Activated naive CD8-positive, alpha-beta T cell treated with anti-CD3 and anti-CD28 coated beads, Interleukin-2, amount 50 U/mL, for 16 hours (primary cell): ENCODE measurements at places on chromosomes 12 and 14.

DNA sequence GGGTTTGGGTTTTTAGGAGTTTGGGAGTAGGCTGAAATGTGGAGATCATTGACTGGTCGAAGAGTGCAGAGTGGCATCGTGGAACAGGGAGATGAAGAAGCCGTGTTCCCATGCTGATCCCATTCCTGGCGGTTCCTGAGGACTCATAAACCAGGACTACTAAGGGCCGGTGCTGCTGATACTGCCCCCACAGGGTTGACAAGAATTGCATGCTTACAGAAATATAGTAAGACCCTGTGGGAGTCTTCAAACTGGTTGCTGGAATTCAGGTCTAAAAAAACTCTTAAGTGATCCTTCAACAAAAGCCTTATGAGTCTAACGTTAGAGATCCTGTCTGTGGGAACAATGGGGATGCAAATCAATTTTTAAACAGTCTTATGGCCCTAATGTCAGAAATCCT is 64.0 kb upstream of the ARHGAP5 start:
- DNase-seq = no peak

GRCh38 chr12:113332688-113333417 is 2.1 kb downstream of the SLC8B1 start:
- no peak for DNase-seq

GRCh38 chr14:82562881-82563280 is 1029.2 kb upstream of the SEL1L start:
- no peak for DNase-seq

GRCh38 chr12:96427269-96427729 is 27.1 kb upstream of the CDK17 start:
- DNase-seq = no peak

GRCh38 chr12:32864731-32865130 is 31.8 kb downstream of the PKP2 start:
- DNase-seq = no peak

- no peak for DNase-seq
Observed at GRCh38 chr12:27821259-27821973, 41.4 kb upstream of the MANSC4 start.

GRCh38 chr12:57604992-57605810 is 577 bp downstream of the DTX3 start:
- DNase-seq = no peak

DNA sequence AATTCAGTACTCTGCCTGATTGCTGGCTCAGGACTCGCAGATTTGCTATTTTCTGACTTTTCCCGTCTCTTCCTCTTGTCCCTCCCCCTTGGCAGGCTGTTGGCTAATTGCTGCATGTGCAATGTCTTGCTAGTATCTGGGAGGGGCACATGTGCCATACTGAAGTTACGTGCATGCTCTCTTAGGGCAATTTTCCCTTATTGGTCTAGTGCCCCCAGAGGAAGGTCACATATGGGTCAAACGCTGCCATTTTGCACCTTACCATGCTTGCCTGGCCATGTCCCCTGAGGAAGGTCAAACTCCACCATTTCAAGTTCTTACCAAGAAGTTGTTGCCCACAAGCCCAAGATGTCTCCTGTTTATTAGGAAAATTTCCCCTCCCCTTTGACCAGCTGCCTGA is 13.9 kb upstream of the ERC1 start:
- no peak for DNase-seq

- no peak for DNase-seq
Observed at GRCh38 chr12:82593901-82594396, 92.8 kb upstream of the TMTC2 start.

- DNase-seq = no peak
Observed at GRCh38 chr14:104754213-104754851, 1.4 kb downstream of the SIVA1 start.
